Thyroid gland (tissue), 4 donors: ENCODE measurements at places on chromosomes 4 and X. TPM values are rescaled to one million over a fixed set of nuclear protein-coding genes. Genes with fewer than 3 reads are reported as not detected.

- no peak for DNase-seq
These were observed 21.4 kb downstream of the GAB3 start for GRCh38 chrX:154729439-154729838.

DNA sequence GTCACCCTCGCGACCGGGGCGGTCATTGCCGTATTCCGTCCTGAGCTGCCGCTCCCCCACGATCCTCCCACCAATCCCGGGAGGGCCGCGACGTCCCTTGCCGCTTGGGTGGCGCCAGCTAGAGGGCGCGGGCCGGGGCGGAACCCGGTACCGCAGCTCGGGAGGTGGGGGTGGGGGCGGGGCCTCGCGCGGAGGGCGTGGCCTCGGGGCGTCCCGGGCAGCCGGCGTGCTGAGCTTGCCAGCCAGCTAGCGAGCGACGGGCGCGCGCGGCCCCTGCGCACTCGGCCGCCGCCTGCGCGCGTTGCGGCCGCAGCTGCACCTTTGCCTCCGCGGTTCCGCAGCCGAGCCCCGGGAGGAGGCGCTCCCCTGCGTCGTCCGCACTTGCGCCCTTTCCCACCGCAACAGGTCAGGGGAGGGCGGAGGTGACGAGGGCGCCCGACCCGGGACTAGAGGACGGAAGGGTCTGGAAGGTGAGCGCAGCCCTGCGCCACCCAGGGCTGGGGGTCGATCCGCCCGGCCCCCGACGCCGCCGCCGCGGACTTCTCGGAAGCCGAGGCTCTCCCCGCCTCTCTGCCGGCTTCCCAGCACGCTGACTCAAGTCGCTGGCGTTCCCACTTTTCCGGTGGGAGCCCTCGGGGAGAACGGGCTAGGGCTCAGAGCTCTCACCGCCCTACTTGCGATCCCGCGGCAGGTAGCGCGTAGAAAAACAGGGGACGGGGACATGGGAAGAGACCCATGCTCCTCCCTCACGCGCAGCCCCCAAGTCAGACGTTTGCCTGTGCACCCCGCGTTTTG, at the start of gene AFF1:
TSS of gene AFF1 (plus strand) at position 241 of the 795 bp plus-strand sequence. CDS start 13,523 bp downstream, outside the sequence.
- DNase-seq = peak; percentile 96

DNA sequence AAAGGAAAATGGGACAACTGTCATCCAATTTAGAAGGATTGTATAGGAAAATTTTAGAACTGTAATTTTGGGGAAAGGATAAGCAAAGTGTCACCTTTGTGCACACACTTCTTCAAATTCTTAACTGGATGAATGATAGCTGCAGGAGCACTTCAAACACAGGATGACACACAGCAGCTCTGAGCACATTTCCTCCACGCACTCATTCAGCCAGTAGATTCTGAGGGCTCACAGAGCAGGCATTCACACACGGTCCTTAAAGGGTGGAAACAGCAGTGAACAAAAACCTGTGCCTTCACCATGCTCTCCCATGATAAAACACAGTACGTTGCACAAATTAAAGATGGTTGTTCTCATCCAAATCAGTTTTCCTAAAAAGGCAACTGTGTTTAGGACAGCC, 38.5 kb upstream of the KLF3 start:
- DNase-seq = no peak

DNA sequence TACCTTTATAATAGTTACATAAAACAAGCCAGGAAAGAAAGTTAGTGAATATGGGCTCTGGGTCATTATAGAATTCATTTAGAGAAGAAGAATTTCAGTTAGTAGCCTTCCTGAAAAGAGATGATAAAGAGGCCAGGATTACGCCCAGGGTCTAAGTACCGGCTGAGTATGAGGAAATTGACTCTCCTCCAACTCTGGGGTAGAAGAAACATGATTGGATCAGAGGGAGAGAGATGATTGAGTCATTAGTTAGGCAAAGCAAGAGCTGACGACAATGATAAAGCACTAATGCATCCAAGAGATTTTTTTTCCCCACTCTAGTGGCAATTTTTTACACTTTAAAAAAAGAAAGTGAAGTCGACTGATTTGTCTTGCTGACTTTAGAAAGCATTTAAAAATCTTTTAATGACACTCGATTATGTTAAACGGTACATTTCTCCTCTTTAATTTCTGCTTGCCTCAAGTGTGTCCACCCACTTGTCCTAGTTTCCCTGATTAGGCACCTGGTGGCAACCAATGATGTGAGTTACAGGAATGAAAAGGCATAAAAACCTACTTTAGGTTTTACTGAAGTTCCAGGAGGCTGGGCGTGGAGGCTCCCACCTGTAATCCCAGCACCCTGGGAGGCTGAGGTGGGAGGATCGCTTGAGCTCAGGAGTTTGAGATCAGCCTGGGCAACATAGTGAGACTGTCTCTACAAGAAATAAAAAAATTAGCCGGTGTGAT, 37.3 kb upstream of the IGFBP7 start:
- no peak for DNase-seq

DNA sequence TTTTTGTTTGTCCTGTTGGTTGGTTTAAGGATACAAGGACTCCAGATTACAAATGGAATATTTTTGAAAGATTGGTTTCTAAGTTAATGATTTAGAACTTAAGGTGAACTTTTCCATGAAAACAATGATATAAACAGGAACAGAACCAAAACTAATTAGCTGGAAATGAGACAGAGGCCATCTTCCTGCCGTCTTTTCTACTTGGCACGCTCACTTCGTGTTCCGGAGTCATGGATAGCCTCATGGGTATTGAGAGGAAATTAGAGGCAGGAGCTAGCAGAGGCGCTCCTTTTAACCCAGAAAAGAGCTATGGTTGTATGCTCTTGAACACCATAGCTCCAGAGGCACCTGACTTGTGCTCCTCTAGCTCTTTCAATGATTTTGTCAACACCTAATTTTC, 2.4 kb downstream of the FAM241A start:
- DNase-seq = no peak

DNA sequence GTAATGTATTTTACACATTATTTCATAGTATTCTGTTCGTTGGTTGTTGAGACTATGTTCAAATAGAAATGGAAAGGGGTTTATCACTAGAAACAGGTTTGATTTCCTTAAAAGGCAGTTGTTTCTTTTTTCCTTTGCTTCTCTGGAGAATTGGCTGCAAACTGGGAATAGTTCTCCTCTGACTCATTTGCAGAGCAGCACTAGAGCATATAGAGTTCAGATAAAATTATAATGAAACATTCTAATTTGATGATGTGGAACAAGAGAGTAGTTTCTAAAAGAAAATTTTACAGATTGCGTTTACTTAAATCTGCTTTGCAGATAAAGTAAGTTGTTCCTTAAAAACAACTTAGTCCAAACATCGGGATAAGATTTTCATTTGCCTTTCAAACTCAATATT, 29.7 kb downstream of the SYNPO2 start:
- peak; percentile 5 for DNase-seq

GRCh38 chr4:144655491-144655890, 9.5 kb downstream of the HHIP start:
- DNase-seq = no peak

DNA sequence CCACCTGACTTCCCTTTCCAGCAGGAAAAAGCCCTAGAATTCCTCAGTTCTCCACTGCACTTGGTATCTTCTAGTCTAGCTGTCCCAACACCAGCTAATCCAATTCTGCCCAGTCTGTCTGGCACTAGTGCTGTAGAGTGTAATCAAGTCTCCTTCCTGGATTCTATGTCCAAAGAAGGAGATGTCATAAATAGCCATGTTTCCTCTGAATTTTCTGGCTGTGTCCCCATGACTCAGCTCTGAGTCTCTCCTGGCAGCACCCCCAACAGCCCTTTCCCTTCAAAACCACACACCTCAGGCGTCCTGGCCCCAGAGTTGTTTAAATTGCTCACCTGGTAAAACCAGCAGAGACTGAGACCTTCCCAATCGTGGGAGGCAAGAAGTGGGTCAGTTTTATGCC, 197.2 kb downstream of the GRXCR1 start:
- no peak for DNase-seq

GRCh38 chrX:22063284-22063683, 31.2 kb downstream of the PHEX start:
- no peak for DNase-seq

DNA sequence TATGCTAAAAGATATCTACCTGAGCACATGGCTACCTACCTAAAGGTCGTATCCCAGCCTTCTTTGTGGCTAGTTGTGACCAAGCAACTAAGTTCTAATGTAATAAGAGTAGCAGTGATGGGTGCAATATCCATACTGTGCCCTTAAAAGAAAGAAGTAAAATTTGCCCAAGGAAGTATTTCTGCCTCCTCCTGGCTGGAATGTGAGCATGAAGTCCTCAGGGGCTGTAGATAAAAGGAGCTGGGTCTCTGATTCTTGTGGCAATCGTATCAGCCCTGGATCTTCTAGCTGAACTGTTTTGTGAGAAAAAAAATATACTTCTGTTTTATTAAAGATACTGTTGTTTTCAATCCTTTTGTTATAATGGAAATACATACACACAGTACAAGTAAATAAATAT, 217.4 kb downstream of the GPAT3 start:
- DNase-seq = no peak

ZNF630 gene
- 5.9 TPM for total RNA-seq
